ENCODE measurements at places on chromosomes 7 and 10. TPM values are rescaled to one million over a fixed set of nuclear protein-coding genes. Genes with fewer than 3 reads are reported as not detected.

DNA sequence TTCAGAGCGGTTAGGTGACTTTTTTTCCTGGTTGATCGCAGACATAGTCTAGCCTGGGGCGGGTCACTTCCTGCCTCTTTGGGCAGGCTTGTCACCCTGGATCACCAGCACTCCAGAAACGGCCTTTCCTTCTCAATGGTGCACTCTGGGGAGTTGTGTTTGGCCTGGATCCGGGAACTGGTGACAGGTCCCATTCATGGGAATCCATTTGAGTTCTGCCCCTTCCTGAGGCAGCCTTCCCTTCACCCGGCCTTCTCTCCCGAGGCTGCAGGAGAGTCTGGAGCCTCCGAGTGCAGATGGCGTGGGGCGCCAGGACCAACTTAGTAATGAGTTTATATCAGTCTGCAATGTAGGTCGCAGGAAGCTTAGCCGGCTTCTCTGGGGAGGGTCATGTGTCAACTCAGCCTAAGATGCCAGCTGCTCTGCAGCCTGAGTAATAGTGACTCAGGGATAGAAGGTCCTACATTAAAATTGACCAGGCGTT is 54.2 kb downstream of the TACR2 start:
- no peaks in the 10 kb centered on the region for H3K4me1 ChIP-seq
- H3K4me3 ChIP-seq, result no peak overlapping the region
- no peak overlapping the region for H3K27ac ChIP-seq
- H3K27me3 ChIP-seq, result no peaks in the 10 kb centered on the region
- H3K36me3 ChIP-seq, result peaks cover 20% of the 10 kb centered on the region
- DNase-seq, result no peak

GRCh38 chr10:86664341-86665217 is 3.7 kb upstream of the LDB3 start:
- no peak overlapping the region for H3K27ac ChIP-seq
- no peaks in the 10 kb centered on the region for H3K27me3 ChIP-seq
- no peaks in the 10 kb centered on the region for H3K36me3 ChIP-seq

DNA sequence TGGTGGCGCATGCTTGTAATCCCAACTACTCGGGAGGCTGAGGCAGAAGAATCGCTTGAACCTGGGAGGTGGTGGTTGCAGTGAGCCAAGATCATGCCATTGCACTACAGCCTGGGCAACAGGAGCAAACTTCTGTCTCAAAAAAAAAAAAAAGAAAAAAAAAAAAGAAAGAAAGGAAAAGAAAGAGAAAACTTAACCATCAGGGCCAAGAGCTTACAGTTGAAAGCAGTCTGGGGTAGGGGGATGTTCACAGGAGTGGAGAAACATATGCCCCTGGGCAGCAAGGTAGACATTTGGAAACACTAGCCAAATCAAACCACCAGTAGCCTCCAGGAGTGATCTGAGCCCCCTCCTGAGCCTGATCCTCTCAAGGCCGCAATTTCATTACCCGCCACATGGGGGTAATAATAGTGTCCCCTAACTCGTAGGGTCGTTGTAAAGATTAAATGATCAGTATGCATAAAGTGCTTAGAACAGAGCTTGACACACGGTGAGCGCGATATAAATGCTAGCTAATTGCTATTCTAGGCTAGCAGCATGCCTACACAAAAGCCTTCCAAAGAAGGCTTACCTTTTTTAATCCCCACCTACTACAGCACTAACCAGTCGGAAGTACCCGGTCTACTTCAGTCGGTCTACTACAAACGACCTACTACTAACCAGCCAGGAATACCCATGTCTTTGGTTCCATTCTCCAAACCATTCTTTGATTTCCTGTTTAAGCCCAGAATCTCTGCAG is 274.3 kb upstream of the NEBL start:
- H3K27me3 ChIP-seq, result no peaks in the 10 kb centered on the region
- H3K27ac ChIP-seq, result no peak overlapping the region
- no peaks in the 10 kb centered on the region for H3K36me3 ChIP-seq
- H3K4me3 ChIP-seq, result no peak overlapping the region
- no peaks in the 10 kb centered on the region for H3K4me1 ChIP-seq

DNA sequence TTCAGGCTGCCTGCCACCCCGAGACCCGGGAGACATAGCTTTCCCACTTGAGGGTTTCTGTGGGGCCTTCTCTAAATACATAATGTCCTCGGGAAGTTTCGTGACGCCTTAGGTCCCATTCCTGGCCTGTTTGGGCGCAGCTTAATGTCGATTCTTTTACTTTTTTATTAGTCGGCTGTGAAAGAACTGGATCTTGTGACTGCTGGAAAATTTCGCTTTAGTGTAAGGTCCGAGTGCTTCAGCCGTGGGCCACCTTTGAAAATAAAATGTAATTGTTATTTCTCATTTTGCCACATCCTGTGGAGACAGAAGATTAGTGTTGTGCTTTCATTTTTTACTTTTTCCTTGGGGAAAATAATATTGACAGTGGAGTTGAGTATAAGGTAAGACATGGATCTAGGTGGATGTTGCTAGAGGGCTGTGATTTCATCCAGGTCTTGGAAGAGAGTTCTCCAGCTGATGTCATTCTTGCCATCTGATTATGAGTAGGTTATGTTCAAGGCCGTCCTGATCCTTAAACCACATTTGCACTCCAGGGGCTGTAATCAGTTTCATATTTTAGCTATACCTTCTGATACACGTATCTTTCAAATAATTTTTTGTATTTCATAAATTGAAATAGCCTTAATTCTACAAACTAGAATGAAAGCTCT is 830 bp downstream of the RAB18 start:
- H3K36me3 ChIP-seq, result no peaks in the 10 kb centered on the region
- peaks cover 12% of the 10 kb centered on the region for H3K4me1 ChIP-seq
- H3K27ac ChIP-seq, result peak overlapping the region; percentile 91
- H3K27me3 ChIP-seq, result no peaks in the 10 kb centered on the region
- H3K4me3 ChIP-seq, result peak overlapping the region; percentile 87

DNA sequence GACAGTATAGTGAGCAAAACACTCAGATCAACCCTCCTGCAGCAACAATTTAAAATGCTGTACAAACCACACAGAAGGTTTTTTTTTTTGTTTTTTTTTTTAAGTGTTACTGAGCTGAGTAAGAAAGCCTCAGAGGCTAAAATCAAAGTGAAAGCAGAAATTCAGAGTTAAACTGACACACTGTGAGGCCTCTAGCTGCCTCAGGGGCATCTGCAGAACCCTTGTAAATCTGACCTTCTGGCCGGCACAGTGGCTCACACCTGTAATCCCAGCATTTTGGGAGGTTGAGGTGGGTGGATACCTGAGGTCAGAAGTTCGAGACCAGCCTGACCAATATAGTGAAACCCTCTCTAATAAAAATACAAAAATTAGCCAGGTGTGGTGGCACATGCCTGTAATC is 7.4 kb upstream of the GNA12 start:
- no peaks in the 10 kb centered on the region for H3K27me3 ChIP-seq
- H3K27ac ChIP-seq, result no peak overlapping the region
- DNase-seq, result no peak
- no peak overlapping the region for H3K4me3 ChIP-seq

GRCh38 chr10:43882711-43883110 is 234.0 kb upstream of the ZNF32 start:
- H3K4me1 ChIP-seq, result no peaks in the 10 kb centered on the region
- no peak for DNase-seq
- no peaks in the 10 kb centered on the region for H3K27me3 ChIP-seq
- H3K36me3 ChIP-seq, result no peaks in the 10 kb centered on the region
- H3K4me3 ChIP-seq, result no peak overlapping the region

DNA sequence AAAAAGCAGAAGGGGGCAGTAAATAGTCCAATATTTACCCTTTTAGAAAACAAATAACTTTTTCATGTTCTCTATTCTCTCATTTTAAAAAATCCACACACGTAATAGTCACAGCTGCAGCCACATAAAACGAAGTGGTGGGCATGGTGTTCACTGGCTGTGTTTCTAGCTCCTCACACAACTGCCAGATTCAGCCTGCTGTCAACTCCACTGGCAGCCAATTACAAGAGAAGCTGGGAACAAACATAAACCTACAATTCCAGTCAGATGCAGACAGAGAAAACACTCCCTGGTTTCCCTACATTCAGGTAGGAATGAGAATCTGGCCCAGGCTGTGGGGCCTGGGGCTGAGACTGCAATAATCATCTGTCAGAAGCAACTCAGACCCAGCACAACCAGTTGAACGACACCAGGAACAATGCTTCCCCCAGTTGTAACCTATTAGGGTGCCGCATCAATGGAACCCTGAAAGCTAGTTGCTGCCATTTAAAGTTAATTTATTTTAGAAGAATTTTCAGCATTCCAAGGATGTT is 29.1 kb downstream of the ERCC6 start:
- H3K4me1 ChIP-seq, result peaks cover 7% of the 10 kb centered on the region
- no peak for DNase-seq
- no peak overlapping the region for H3K4me3 ChIP-seq
- no peaks in the 10 kb centered on the region for H3K27me3 ChIP-seq

DNA sequence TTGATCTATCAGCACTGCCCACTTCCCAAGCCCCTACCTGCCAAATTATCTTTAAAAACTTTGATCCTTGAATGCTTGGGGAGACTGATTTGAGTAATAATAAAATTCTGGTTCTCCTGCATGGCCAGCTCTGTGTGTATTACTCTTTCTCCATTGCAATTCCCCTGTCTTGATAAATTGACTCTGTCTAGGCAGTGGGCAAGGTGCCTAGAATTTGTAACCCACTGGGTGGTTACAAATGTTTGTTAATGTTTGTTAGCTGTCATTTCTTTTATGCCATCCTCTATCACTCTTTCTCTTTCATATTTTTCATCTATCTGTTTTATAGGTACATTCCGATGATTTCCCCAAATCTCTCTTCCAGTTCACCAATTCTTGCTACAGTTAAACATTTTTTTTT is 694.1 kb downstream of the TYW1 start:
- H3K4me3 ChIP-seq, result no peak overlapping the region
- H3K27me3 ChIP-seq, result no peaks in the 10 kb centered on the region
- H3K4me1 ChIP-seq, result no peaks in the 10 kb centered on the region
- no peaks in the 10 kb centered on the region for H3K36me3 ChIP-seq

GRCh38 chr10:125849448-125849847 is 26.1 kb downstream of the BCCIP start:
- no peaks in the 10 kb centered on the region for H3K4me1 ChIP-seq
- H3K27ac ChIP-seq, result no peak overlapping the region
- H3K27me3 ChIP-seq, result no peaks in the 10 kb centered on the region
- no peak for DNase-seq

The CYP26A1 gene
- not detected for total RNA-seq

DNA sequence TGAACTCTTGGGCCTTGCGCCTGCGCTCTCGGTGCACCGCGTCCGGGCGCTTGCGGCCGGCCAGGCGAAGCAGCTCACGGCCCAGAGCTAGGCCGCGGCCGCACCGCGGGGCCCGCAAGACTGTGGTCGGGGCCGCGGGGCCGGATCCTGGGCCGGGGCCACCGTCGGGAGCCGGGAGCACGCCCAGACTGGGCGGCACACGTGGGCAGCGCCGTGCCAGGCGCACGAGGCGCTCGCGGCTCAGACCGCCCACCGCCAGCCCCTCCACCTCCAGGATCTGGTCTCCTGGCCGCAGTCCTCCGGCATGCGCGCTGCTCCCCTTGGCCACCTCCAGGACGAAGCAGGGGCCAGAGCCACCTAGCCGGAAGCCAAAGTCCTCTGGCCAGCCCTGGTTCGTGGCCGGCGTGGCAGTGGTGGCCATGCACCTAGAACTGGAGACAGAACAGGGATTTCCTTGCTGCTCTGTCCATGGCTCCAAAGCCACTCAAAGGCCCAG is at the start of gene GRID2IP:
Gene GRID2IP, minus strand, starts transcription at position 446 of the 496 bp plus-strand sequence. Its CDS starts 25 bp downstream, at position 421.
- H3K27ac ChIP-seq, result no peak within 1 kb of the TSS
- H3K36me3 ChIP-seq, result no peaks in the 10 kb centered on the region
- no peaks in the 10 kb centered on the region for H3K4me1 ChIP-seq
- no peak for DNase-seq

DNA sequence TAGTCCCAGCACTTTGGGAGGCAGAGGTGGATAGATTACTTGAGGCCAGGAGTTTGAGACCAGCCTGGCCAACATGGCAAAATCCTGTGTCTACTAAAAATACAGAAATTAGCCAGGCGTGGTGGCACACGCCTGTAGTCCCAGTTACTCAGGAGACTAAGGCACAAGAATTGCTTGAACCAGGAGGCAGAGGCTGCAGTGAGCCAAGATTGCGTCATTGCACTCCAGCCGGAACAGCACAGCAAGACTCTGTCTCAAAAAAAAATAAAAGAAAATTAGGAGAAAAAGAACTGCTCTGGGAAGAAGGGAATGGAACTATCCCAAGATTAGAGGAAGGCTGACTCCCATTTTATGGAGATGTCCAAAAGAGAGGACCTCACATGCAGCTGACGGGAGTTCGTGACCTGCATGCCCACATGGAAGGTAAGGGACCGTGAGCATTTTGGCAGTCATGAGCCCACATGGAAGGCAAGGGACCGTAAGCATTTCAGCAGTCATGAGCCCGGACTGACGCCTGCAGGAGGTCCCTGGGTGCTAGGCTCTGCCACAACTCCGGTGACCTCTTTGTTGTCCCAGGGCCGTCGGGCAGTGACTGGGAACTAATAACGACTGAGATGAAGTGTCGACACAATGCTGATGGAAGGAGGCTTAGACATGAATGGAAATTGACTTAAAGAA is 18.6 kb upstream of the GTPBP4 start:
- H3K36me3 ChIP-seq, result no peaks in the 10 kb centered on the region
- H3K4me1 ChIP-seq, result no peaks in the 10 kb centered on the region
- H3K27ac ChIP-seq, result no peak overlapping the region
- H3K4me3 ChIP-seq, result no peak overlapping the region
- peak; percentile 40 for DNase-seq

The ACSM6 gene
- total RNA-seq, result not detected

GRCh38 chr10:50941629-50942028 is 56.2 kb upstream of the A1CF start:
- no peaks in the 10 kb centered on the region for H3K36me3 ChIP-seq
- no peak overlapping the region for H3K27ac ChIP-seq
- H3K4me3 ChIP-seq, result no peak overlapping the region
- no peaks in the 10 kb centered on the region for H3K27me3 ChIP-seq
- no peaks in the 10 kb centered on the region for H3K4me1 ChIP-seq

- DNase-seq, result no peak
- H3K4me1 ChIP-seq, result no peaks in the 10 kb centered on the region
- H3K27me3 ChIP-seq, result no peaks in the 10 kb centered on the region
- no peak overlapping the region for H3K27ac ChIP-seq
These were observed 113.5 kb downstream of the AHR start for GRCh38 chr7:17411922-17412321.

DNA sequence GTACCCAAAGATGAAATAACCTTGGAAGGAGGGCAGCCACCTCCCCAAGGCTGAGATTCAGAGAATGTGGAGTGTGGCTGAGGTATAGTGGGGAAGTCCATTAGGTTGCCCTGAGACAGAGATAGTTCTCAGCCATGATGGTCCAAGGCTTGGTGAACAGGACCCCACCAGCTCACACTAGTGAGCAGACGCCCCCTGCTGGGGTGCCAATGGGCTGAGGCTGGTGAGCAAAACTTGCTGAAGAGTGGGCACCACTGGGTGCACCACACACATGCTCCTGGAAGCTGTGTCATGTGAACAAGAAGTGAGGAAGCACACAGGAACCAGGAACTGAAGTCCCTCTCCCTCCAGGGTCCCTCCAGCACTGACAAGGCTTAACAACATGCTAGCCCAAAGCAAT is 8.9 kb downstream of the FBXL13 start:
- DNase-seq, result peak; percentile 61
- H3K27me3 ChIP-seq, result no peaks in the 10 kb centered on the region
- H3K36me3 ChIP-seq, result no peaks in the 10 kb centered on the region
- no peak overlapping the region for H3K4me3 ChIP-seq

All from Peyer's patch (tissue), 4 donors.